ENCODE measurements at places on chromosomes 3 and 15.
A peak's percentile ranks its signal among the peaks of the same experiment; 100 is the strongest.

DNA sequence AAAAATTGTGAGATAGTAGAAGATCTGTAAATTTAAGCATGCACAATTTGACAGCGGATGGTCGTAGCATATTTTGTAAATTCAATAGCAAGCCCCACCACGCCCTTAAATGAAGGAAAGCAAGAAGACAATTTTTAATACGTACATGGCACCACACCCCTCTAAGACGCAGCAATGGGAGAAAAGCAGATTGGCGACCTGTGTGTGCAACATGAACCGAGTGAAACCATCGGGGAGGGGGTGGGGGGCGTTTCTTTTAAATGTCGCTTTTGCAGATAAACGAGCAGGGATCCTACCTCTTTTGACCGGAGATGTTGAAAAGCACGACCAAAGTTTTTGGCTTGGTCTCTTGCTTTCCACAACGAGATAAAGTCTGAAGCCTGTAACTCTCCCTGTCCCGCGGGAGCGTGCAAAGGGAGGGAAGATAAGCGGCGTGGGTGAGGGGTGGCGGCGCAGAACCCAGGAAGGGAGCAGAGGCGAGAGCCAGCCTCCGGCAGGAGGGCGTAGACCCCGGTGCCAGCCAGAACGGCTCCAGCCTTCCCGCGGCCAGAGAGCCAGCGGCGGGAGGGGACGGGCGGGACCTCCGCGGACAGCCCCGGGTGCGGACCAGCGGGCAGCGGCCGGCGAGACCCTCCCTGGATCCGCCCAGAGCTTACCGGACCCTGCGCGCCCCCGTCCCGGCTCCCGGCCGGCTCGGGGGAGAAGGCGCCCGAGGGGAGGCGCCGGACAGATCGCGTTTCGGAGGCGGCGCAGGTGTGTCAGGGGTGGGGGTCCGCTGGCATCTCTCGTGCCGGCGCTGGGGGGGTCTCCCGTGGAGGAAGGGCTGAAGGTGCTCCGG, at the start of gene CHL1:
Gene CHL1 (plus strand): TSS at position 453 of the 838 bp plus-strand sequence. CDS start 123,014 bp downstream, outside the sequence.
- DNase-seq = peak; percentile 70

DNA sequence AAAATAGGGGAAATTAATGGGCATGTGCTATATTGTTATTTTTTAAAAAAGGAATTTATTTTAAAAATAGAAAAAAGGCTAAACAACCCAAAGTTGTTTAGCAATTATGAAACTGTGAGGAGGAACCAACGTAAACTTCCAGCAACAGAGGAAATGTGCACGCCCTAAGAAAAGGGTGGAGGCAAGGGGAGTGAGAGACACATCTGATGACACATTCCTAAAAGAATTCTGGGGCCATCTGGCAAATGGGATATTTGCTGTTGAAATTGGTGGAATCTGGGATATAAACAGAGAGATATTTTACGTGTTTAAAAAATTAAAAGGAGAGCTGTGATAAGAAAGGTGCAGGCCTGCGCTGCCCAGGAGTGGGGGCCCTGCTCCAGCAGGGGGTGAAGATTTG, 50.8 kb upstream of the MUC13 start:
- DNase-seq = no peak

- no peak for DNase-seq
Measured at GRCh38 chr3:189449084-189449483, 182.1 kb upstream of the TP63 start.

- DNase-seq = no peak
Measured at GRCh38 chr3:43892526-43892925, 201.8 kb downstream of the ABHD5 start.

DNA sequence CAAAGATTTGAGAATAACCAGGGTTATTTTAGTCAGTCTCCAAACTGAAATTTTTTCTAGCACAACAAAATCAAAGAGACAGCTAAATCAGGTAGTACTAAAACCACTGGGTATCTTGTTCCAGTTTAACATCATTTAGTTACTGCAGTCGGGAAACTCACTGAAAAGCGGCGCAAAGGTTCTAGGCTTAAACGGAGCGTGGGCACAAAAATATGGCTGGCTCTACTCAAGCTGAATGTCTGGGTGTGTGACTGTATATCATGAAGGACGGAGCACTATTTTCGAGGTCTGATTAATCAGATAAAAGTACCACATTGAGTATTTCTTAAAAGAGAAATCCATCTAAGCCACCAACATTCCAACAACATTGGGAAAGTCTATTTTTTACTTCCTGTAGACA, 152.1 kb downstream of the TBL1XR1 start:
- no peak for DNase-seq

DNA sequence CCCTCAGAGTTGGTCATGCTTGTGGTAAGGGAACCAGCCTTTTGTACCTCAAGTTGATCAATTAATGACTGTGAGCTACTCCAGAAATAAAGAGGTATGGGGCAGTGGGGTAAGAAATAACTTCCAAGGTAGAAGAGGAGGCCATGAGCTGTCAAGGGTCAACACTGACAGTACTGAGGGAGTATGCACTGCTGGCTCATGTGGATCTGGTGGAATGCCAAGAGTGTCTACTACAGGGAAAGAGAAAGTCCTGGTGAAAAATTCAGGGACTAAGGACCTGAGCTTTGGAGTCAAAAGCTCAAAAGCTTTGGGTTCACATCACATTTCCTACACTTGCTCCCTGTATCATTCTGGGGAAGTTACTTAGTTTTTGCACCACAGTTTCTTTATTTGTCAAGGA, 154.9 kb downstream of the SEMA6D start:
- no peak for DNase-seq

DNA sequence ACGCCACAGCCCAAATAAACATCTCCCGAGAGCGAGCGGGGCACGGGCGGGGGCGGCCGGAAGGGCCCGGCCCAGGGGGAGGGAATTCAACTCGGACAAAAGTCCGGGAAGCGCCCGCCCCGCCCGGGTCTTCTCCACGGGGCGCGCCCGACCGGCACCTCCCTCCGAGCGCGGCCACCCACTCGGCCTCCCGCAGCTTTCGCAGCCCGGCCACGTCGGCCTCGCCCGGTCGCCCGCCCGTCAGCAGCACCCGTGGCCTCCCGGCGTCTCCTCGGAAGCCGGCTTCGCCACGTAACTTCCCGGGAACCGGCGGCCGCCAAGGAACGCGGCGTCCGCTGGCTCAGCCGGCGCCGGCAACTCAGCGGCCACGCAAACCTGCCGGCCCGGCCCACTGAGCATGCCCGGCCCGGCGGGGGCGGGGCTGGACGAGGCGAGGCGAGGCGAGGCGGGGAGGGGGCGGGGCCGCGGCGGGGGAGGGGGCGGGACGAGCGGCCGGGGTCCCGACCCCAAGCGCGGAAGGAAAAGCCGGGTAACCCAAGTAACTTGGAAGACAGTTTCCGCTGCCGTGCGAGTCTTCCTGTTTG, at the start of gene TJP1:
Gene TJP1 (minus strand): TSS at position 369 of the 584 bp plus-strand sequence. CDS start 440 bp downstream, outside the sequence.
- peak; percentile 85 for DNase-seq

DNA sequence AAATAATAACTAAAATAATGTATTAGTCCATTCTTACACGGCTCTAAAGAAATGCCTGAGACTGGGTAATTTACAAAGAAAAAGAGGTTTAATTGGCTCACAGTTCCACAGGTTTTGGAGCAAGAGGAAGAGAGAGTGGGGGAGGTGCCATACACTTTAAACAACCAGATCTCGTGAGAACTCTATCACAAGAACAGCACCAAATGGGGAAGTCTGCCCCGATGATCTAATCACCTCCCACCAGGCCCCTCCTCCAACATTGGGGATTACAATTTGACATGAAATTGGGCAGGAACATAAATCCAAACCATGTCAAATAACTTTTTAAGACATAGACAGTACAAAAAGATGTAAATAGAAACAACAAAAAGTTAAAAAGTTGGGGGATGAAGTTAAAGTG, 63.2 kb downstream of the ILDR1 start:
- no peak for DNase-seq

DNA sequence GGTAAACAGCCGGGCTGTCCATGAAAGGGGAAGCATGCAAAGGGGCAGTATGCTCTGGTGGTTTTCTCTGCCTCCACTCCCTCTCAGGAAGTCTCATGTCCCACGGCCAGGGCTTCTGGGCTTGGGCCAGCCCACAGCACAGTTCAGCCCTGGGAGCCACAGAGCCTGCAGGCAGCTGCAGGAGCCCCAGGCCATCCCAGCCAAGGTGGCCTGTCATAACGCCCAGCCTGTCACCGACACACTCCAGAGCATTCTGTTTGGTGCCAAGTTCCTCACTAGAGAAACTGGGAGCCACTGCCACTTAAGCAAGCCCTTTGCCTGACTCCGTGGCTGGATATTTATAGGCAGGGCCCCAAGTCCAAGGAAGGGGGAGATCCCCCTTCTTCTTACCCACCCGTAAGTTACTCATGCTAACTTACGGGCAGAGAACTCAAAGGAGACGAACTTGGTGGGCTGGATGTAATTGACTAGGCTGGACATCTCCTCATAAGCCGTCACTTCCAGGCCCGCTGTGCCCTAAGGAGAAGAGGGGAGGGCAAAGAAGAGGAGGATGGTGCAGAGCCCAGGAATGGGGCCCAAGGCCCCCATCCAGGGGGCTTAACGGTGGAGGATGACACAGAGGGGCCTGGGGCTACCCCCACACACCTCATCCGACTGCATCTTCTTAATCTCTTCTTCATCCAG, 11.7 kb downstream of the PLCB2 start:
- no peak for DNase-seq

DNA sequence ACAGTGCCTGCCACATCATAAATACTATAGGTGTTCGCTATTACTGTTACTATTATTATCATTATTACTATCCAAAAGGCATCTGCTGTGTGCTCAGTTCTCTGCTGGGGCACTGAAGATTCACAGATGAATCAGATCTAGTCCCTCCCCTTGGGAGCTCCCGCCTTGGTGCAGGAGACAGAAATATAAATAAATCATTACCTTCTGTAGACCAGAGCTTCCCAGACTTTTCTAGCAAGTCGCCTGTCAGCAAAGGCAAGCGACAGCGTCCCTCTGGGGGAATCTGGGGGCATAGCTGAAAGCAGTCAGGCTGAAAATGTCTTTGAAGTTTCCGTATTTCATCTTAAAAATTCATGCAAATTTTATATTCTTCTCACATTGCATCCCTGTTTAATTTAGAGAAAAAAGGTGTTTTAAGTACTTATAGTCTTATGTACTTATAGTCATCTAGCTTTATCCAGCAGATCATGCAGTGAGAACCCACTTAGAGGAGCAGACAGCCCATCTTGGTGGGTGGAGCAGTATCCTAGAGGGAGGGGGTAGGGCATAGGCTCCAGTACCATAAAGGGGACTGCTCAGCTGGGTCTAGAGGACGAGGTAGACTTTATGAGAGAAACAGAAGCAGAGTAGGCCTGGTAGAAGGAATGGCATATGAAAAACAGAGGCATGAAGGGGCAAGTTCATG, 10.4 kb upstream of the BRPF1 start:
- no peak for DNase-seq

DNA sequence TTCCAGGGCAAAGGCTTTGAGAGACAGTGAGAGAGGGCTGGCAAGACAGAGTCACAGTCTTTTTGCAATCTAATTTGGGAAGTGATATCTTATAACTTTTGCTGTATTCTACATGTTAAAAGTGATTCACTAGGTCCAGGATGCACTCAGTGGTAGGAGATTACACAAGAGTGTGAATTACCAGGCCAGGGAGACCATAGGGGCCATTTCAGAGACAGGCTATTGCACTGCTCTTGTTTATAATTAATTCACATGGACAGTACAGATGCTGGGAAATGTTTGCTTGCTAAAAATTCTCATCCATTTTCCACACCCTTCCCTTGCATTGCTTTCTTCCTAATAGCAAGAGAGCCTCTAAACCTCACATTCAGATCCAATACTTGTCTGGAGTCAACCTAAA, 22.6 kb upstream of the POMGNT2 start:
- no peak for DNase-seq

DNA sequence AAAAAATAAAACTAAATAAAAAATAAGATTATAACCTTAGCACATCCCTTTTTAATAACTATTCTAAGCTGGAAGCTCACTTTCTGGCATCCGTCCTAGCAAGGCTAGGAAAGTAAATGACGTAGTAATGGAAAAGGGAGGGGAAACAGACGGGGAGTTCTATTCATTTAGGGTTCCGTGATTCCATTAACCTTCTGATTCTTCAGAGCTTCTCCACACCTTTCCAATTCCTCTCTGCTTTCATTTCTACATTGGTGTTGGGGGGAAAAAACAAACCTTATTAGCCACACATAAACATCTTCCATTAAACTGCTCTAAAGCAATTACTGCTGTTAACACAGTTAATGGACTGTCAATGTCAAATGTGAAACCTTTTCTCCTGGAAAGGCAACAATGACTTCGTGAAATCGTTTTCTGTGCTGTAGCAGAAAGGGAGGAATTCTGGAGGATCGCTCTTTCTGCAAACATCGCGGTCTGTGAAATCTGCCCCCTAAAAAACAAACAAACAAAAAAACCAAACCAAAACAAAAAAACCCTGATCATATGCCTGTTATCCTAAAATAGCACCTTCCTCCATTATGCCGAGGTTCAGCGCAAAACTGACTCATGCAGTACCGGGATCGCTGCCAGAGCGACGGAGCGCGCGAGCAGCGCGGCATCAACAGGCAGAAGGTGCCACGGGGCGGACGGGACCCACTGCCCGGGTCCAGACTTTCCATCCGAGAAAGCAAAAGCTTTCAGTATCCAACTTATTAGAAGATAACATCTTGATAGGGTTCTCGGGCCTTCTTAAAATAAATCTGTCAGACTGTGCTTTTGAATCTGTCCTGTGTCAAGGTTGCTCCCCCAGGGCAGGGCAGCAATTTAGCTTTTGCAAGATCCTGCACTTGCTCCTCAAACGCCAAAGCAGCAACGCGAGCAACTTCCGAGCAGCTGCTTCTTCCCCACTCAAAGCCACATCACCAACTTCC, 156.2 kb downstream of the FGF12 start:
- peak; percentile 51 for DNase-seq

DNA sequence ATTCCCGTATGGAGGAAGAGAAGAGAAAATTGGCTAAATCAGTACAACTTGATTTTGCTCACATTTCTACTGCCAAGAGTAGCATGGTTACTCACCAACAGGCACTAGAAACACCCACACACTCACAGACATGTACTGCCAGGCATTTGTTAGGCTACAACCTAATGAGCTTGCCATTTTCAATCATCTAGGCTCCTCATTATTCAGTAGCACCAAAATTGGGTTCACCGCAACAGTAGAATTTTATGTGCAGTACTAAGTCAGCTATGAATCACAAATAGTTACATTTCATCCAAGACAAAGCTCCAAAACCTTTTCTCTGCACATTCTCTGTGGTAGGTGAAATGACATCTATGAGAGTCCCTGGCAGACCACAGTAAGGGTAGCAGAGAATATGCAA, 15.0 kb upstream of the THUMPD3 start:
- no peak for DNase-seq

All from HAP-1 (cell line).